ENCODE measurements at places on chromosomes 2 and 18. TPM values are rescaled to one million over a fixed set of nuclear protein-coding genes. Genes with fewer than 3 reads are reported as not detected.

The GALNT13 gene
- total RNA-seq: 12.6 TPM

The KANSL3 gene
- 34.1 TPM for total RNA-seq

The CD207 gene
- total RNA-seq: not detected

The ILKAP gene
- total RNA-seq: 44.2 TPM

The SRD5A2 gene
- total RNA-seq: 0.04 TPM

The ADAM23 gene
- total RNA-seq: 10.0 TPM

The PSMA8 gene
- total RNA-seq: not detected

The TMEM247 gene
- total RNA-seq: not detected
